Tibial nerve (tissue), 4 donors: ENCODE measurements at places on chromosomes 13 and 19.

GRCh38 chr19:2041683-2042484 lies 9.2 kb downstream of the MKNK2 start:
- DNase-seq: peak; percentile 92

- DNase-seq: no peak
Observed at GRCh38 chr13:94967183-94968039, 255.1 kb upstream of the SOX21 start.

DNA sequence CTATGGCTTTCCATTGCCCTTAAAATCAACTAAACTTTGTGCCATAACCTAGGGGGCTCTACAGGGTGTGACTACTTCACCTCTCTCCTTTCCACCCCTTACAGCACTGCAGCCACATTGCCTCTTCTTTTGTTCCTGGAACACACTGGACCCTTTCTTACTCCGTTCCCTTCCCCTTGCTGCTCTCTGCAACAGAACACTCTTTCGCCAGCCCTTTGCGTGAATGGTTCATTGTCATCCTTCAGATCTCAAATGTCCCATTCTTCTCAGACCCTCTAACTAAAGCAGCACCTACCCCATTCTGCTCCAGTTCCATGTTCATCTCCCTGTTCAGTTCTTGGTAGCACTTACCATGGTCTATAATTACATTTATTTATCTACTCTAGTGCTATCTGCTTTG lies 208.3 kb downstream of the OXGR1 start:
- no peak for DNase-seq

DNA sequence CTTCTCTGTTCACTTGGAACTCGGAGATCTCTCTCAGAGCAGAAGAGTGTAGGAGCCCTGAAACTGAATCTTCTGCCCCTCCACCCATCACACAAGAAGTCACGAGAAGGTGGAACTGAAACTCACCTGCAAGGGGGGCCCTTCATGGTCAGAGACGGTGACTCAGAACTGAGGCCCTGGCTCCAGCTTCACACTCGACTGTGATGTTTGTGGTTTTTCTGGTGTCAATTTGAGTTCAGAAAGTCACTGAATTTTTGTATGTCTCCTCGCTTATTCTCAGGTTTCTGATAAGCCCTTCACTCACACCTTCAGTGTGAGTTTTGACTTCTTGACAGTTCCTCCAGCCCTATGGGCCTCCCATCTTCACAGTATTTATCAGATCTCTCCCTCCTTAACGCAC lies 23.1 kb downstream of the SIGLEC5 start:
- DNase-seq: no peak

DNA sequence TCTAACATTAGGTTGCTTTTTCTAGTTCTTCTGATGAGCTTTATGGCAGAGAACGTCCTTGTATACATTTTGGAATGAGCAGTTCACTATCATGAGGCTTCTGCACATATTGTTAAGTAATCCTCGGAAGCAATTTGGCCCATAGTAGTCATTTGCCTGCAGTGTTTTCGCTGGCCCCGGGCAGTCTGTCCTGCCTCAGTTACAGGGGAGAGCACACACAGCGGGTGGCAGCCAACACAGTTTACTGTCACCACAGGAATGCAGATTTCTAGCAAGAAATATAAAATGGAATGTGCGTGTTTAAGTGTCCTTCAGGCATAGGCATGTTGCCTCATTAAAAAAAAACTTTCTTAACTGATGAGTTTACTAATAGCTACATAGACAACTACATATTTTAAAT lies 71.5 kb upstream of the GJB6 start:
- no peak for DNase-seq

DNA sequence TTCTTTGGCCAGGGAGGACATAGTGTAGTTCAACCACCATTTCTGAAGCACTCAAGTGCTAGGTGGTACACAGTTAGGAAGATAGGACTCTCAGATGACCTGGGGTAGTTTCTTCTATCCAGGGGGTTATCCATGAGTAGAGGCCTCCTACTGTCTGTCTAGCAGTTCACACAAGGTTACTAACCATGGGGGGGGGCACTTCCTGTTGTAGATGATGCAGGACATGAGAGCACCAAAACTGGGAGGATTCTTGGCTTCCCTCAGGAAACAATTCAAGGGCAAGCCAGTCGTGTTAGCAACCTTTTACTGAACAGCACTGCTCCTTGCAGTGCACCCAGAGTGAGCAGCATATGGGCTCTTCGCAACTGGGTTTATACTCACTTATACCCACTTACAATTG lies 8.9 kb upstream of the TPP2 start:
- no peak for DNase-seq
